ENCODE measurements at places on chromosomes 5 and 9.
A peak's percentile ranks its signal among the peaks of the same experiment; 100 is the strongest.

DNA sequence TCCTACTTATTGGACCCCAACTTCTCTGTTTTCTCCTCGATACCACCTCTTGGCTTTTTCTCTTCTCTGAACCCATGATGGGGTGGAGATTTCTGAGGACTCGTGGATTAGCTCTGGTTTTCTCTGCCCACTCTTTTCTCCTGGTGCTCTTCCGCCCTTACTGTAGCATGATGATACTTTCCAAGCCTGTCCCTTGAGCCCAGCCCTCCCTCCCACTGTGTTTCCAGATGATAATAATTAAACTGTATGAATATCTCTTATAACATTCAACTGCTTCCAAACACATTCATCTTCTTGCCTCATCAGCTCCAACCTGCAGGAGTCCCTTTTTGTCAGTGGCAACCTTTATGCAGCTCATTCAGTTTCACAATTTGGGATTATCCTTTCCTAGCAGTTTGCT is 494.2 kb upstream of the KLF4 start:
- no peak for DNase-seq

GRCh38 chr9:75064307-75065025 is 23.5 kb downstream of the NMRK1 start:
- no peak for DNase-seq

DNA sequence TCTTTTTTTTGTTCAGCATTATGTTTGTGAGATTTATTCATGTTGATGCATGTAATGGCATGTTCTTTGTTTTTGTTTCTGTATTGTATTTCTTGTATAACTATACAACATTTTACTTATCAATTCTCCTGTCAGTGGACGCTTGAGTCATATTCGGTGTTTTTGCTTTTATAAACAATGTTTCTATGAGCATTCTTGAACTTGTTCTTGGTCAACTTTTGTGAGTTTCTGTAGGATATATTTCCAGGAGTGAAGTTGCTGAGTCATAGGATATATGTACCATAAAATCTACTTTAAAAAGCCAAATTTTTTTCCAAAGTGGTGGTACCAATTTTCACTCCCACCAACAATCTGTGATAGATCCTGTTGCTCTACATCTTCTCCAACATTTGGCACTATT is 104.8 kb downstream of the VCAN start:
- DNase-seq = no peak

DNA sequence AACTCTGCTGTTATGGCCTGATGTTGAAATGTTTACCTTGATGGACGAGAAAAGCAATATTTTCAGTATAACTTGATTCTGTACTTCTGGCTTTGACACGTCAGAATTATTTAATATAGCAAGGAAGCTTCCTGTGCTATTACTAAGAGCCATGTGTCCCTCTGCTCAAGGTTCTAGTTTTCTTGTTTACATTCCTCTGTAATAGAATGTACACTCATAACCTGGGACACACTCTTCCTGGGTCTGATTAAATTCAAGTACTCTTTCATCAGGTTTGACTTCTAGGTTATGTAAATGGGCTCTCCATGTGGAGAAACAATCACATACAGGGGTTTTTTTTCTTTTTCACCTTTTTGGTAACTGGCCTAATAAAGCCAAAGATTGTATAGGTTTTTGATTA is 33.1 kb downstream of the GTF3C4 start:
- no peak for DNase-seq

DNA sequence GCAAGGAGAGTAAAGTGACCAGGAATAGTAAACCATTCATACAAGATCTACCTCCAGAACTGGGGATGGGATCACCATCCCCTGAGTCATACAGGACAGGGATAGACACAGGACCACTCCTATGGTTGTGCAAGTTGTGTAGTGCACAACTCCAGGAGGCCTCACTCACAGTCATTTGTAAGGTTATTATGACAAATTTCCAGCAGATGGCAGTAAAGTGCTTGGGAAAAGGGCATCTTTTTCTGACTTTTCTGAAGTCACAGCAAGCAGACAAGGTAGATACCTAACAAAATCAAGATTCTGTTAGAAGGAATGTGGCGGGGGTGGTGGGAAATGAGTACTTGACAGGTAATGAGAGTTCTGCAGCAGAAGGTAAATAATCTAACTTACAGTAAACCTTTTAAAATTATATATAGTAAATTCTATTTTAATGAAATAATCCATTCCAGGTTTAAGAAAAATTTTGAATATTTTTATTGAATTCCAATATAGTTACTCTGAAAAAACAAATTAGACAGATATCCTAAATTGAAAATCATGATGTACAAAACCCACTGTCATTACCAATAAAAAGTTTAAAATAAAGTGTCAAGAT is 16.7 kb upstream of the KIF27 start:
- peak; percentile 20 for DNase-seq

DNA sequence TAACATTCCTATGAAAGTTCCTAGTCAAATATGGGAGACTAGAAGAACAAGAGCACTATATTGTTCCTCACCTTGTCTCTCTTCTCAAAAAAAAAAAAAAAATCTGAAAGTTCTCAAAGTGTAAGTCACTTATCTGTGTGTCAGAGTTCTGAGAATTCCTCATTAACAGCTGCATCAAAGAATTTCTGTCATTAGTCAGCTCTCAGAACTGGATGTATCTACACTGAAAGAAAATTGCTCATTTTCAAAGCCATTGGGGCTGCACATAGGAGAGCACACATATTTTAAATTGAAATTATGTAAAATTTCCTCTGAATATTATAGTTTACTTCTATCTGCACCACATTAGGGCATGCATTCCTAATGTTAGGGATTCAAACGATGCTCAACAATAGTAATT is 99.5 kb upstream of the FTMT start:
- DNase-seq = no peak

DNA sequence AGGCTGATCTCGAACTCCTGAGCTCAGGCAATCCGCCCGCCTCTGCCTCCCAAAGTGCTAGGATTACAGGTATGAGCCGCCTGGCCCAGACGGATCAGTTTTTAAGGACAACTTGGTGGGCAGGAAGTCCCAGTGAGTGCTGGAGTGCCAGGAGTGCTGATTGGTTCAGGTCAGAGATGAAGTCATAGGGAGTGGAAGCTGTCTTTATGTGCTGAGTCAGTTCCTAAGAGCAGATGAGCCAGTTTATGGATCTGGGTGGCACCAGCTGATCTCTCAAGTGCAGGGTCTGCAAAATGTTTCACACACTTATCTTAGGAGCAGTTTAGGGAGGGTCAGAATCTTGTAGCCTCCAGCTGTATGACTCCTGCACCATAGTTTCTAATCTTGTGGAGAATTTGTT is 292.1 kb upstream of the ELAVL2 start:
- no peak for DNase-seq

- DNase-seq = no peak
These were observed 34.9 kb upstream of the LECT2 start for GRCh38 chr5:135989686-135990085.

DNA sequence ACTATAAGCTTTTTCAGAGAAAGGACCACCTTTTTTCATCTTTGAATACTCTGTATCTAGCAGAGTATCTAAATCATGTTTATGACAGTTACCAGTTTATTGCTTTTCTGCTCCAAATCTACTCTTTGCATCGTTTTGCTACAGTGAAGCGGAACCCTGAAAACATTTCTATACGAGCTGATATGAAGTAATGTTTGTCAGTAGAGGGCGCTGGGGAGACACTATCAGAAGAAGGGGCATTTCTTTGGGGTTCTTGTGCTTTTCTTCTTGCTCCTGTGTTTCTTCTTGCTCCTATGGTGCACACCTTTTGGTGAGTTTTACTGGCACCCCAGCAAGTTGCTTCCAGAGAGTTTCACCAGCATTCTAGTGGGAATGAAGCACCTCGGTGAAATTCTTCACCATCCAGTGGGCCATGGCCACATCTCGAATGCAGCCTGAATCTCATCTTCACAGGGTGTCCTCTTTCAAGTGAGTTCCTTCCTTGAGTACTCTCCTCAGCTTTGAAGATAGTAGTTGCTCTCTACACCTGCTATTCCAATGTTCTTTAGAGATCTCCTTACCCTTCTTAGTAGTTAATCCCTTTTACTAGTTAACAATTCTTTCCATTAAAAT is 98.4 kb downstream of the FGF1 start:
- DNase-seq = no peak
